ENCODE measurements at places on chromosomes 3 and 15.

DNA sequence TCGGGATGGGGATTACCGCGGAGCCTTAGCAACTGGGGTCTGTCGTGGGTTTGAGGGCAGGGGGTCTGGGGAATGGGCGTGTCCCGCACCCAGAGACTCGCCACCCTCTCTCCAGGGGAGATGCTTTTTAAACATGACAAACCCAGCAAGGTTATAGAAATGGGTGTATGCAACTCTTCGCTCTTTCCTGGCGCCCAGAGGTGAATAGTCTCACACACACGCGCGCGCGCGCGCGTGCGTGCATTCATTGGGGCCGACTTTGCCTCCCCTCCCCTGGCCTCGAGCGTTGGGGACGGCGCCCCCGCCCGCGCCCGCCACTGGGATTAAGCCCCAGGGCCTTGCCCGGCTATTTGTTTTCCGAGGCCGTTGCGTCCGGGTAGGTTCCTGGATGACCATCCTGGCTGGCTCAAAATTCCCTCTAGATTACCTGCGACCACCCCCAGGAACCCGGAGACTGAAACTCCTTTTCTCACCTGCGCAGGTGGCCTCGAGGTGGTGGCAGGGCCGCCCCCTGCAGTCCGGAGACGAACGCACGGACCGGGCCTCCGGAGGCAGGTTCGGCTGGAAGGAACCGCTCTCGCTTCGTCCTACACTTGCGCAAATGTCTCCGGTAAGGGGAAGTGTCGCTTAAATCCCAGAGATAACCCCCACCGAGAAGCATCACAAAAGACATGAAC is 777 bp downstream of the GPR160 start:
- no peak for DNase-seq

DNA sequence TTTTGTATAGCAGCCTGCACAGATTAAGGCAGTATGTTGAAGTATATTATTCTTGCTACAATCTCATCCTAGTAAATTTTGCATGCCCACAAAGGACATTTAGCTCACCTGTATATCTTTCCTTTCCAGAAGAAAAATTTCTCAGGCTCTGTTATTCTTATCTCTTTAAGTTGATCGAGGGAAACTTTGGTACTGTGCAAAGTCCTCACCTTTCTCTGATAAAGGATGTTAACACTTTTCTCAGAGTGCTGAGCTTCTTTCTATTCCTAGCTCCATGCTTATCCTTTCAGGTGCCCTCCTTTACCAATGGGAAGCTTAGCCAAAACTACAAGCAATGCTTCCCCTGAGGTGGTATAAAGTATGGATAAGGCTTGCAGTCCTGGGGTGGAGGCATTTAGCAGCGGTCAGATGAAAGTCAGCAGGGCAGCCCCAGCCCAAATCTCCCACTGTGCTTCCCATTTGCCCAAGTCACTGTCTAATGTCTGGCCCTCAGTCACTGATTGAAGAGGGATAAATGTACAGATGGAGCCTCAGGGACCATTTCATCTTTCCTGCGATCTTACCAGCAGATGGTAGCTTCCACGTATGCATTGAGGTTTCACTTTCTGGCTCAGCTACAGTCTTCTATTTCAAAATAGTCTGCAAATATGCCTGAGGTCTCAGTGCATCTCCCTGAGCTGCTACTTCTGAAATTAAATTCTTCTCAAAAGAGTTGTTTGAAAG is 127.8 kb upstream of the P2RY1 start:
- no peak for DNase-seq

DNA sequence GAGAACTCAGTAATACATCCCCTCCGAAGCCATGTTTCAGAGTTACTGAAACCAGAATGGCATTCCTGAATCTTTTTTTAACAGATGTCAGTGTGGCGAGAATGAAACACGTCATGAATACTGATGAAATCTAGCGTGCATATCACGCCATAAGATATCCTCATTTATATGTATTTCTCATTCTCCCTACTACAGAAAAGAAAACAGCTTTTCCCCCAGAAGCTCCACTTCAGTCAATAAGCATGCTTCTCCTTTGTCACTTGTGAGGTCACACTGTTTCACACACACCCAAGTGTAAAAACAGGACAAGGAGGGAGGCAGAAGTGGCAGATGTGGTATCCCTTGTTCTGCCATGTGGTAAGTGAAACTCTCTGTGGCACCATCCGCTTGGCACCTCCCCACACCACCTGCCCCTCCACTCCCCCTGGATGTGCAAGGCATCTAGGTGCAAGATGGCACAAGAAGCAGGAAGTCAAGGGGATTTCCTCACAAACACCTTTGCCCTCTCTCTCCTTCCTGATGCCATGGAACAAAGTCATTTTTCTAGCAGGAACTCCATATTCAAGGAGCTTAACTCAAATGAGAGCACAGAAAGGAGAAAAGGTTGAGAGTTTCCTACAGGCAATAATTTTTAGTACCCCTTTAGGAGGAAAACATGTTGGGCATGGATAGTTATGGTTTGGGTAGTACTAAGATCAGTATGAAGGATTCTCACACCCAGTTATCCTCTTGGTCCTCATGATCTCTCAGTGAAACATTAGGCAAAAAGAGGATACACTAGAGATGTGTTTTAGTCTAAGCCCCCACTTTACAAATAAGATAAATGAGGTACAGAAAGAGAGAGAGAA is 47.5 kb upstream of the FRMD4B start:
- DNase-seq = no peak

- DNase-seq = no peak
Measured at GRCh38 chr3:137766041-137766875, 2.1 kb downstream of the SOX14 start.

DNA sequence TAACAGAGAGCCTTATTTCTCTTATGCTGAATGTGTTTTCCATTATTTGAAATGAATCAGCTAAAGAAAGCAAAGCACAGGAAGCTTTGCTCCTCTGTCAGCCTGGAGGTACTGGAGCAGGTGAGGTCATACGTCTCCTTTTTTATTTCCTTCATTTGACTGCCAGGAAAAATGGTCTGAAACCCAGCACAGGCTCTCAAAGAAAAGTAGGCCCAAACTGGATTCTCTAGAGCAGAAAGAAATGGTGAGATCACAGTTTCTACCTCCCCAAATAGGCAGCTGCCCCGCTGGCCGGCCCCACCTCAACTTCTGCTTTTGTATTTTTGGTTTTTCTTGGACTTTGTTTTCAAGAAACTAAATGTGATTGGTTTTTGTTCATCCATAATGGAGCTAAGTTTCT is 95.1 kb downstream of the RPL39L start:
- no peak for DNase-seq

- DNase-seq = no peak
Measured at GRCh38 chr3:161939918-161940620, 443.5 kb downstream of the OTOL1 start.

- no peak for DNase-seq
Measured at GRCh38 chr3:42905740-42906069, 237 bp upstream of the ZNF662 start.

DNA sequence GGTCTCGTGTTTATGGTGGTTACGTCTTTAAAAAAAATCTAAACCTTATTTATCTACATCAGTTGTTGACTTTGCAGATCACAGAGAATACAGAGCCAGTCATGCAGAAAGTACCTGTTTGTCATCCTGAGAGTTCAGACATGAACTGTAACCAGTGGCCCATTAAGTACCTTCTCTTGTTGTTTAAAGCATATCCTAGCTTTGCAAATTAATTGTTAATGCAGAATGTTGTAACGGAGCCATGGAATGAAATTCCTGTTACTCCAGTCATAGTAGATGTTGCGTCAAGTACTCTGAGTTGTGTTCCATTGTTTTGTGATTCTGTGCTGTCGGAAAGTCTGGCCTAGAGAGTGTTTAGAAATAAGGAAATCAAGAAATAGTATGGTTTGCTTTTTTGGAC is 205.2 kb downstream of the RBMS3 start:
- DNase-seq = no peak

DNA sequence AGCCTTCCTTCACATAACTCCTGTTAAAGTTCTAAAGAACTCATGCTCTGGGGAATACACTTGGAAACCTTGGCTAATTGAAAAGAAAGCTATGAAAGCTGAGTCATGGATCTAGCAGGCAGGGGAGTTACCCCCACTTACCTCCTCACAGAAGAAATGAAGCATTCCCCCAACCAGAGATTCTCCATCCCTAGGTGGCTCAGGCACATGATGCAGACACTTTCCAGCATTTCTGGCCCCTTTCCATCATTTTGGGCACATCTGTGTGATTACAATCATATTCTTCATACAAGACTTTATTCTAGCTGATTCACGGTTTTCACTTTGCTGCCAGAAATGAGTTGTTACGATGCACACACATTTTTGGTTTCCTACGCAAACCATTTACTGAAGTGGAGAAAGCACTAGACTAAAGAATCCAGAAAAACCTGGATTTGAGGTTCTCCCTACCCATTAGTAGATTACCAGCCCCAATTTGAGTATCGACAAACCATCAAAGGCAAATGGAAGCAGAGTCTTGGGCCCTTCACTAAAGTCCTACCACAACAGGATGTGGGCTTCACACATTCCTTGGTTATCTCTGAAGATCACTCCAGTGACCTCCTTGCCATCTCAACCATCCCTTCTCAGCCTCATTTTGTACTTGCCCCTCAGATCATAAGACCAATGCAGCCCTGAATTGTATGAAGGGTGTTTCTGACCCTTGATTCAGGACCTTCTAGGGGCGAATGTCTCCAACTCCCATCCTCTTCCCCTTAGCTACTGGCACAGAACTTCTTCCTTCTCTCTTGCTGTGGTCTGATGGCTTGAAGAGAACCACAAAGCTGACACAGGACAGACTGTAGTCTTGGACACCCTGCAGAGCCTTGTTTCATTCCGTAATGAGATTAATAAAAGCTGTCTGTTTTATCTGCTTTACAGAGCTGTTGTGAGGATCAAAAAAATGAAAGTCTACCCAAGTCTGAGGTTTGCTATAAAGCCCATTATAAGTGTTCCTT is 42.5 kb upstream of the SNRK start:
- no peak for DNase-seq

DNA sequence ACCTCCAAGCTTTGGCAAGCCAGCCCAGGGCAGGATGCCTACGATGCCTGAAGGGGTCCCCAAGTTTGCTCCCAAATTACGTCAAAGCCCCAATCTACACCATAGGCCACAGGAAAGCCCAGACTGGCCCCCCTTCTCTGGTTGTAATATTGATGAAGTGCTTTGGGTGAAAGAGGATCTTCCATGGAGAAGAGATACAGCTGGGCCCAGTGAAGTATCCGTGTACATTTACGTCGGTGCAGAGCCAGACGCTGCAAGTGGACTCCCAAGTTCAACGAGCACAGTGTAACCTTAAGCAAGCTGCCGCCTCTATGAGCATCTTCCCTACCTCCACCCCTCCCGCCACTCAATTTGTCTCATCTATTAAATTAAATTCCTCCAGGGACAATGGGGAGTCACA is 100.1 kb upstream of the TPM1 start:
- DNase-seq = no peak

DNA sequence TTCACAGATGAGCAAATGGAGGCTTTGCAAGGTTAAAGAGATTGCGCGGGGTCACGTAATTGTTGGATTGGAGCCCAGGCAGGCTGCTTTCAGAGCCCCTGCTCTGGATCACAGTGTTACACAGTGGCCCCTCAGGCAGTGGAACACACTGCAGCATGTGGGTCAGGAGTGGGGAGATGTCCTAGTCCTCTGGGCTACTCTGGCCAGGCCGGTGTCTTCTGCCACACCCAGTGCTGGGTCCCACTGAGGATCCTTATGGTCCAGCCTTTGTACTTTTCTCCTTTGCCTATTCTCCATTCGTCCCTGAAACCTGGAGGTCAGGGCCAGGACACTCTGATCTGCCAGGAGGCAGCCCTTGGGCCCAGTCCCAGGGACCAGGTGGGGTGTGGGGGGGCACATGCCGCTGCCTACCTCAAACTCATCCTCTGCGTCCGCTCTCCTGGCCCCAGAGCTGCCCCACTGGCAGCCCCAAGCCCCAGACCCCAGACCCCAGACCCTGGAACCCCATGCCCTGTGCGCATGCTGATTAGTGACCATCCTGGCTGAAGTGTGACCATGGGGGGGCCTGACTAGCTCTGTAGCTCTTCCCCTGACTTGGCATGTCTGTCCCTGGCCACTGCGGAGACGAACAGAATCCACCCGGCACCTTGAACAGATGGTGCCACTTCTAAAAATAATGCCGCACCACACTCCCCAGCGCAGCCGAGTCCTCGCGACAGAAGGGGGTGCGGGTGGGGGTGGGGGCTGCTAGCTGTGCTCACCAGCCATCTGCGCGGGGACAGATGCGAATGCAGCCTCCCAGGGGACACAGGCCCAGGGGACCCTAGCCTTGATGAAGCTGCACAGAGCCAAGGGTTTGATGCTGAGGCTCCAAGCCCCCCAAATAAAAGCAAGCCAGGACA is 41.6 kb downstream of the ATP2B2 start:
- DNase-seq = no peak

DNA sequence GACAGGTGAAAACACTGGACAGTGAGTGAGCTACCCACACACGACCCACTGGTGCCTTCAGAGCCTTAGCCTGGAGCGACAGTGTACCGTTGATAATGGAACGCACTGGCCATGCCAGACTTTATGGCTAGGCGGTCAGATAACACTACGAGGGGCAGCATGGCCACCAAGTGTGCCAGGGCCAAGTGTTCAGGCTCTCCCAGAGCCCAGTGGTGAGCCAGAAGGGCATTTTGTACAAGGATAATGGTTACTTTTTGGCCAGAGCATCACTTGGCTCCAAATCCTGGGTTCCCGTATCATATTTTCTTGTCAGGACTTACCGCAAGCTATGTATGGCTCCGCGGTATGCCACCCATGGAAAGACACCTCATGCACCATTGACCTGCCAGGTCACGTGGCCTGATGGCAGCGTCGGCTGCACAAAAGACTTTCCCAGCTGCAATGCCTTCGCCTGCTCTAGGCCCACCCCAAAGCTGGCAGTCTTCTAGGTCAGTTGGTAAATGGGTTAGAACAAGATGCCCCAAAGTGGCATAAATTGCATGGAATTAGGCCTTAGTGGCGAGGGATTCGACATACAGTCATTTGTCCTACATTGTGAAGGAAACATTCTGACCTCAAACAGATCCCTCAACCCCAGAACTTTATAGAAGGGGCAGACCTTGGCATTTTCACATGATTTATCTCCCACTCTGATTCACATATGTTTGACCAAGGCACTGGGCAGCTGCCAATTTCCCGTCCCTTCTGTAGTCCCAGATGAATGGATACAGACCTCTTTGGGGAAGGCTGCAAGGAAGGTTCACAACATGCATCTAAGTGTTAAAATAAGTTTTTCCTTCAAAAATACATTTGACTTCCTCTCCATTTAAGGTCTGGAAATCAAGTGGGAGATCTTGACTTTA is 12.2 kb upstream of the SLC28A1 start:
- DNase-seq = no peak

DNA sequence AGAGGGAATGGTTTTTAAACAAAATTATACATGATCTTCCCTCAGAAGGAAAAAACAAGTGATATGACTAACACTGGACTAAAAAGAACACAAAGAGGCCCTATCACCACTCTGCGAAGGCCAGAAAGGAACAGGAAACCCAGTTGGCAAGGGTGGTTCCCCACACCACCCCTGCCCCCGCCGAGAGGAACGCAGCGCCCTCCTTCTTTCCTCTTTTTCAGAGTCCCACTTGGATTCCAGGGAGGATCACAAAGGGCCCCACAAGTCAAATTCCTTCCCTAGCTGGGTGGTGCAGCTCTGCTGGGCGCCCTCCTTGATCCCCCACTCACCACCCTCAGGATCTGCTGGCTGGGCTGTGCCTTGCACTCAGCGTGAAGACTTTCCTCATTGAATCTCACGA is 29.8 kb downstream of the PLA1A start:
- DNase-seq = no peak

GRCh38 chr15:77775373-77775772 is 142.7 kb upstream of the LINGO1 start:
- no peak for DNase-seq

- DNase-seq = no peak
Measured at GRCh38 chr15:59562448-59563186, 49.0 kb upstream of the GCNT3 start.

GRCh38 chr3:117868766-117869165 is 1159.2 kb downstream of the TUSC7 start:
- DNase-seq = no peak

Data from frontal cortex (tissue), 4 donors.